ENCODE measurements at places on chromosomes 2 and 18.
A peak's percentile ranks its signal among the peaks of the same experiment; 100 is the strongest.

DNA sequence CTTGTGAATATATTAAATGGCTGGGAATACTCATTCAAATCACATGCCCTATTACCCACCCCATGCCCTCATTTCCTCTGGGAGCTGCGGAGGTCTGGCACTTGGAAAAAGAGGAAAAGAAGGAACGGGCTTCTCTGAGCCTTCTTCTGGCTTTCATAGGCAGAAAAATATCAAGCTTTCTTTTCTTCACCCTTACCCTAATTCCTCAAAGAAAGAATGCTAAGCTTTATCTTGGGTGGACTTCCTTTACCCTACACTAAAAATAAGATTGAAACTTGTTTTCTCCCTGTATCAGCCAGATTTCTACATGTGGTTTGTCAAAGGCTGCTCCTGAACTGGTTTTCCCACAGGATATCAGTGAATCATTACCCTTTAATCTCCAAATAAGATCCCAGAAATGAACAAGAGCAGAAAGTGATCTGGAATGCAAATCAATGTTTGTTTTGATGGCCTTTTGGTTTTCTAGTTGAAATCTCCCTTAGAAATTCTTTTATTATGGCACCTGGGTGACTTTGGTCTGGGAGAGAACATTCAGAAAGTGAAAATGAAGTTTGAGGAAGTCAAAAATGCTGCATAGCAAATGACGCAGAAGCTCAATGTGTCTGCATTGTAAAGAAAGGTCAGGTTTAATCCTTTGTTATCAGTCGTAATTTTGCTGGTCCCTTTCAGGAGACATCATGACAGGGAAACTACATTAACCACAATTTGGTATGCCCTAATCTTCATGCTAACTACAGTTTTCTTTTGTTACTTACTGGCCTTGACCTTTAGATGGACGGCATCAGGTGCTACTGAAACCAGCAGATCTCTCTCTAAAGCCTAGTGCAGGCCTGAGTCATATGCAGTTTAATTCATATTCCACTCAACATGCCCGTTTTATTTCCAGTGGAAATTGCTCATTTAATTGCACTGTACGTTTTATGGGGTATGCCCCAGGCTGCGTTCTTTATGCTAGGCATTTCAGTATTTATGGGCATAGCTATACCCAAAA lies 46.6 kb upstream of the HNRNPA3 start:
- no peak for DNase-seq

DNA sequence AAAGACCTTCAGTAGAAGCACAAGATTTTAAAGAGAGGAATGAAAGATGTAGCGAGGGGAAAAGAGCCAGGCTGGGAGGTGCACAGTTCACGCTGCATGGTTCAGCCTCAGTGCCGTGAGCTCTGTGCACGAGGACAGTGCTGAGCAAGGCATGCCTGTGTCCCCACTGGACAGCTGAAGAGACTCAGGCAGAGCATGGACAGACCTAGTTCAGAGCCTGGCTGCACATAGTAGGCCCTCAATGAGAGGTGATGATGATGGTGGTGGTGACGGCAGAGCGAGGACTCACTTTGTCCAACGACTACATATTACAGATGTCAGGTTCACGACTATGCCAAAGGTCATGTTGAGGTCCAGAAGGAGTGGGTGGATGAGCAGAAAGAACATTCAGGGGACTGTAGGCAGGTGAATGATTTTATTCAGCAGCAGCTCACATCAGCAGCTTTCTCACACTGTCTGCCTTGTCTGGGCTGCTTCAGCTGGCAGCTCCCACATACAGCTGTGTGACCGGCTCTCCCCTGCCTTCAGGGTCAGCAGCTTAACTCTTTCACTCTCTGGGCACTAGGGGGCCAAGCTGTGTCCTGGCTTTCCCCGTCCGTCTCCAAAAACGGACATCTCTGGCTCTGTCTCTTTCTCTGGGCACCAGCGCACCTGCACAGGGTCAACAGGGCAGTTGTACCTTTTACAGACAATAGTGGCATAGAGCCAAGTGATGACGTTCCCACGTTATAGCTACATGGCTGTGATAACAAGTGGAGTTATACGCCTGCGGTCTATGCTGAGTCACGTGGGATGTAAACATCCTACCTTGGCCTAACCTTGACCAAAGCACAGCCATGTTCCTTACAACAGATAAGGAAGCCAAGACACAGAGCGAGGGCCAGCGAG lies 128.8 kb upstream of the MSH6 start:
- DNase-seq: no peak

GRCh38 chr2:96116879-96117533 lies 635 bp upstream of the ADRA2B start:
- DNase-seq: peak; percentile 55

DNA sequence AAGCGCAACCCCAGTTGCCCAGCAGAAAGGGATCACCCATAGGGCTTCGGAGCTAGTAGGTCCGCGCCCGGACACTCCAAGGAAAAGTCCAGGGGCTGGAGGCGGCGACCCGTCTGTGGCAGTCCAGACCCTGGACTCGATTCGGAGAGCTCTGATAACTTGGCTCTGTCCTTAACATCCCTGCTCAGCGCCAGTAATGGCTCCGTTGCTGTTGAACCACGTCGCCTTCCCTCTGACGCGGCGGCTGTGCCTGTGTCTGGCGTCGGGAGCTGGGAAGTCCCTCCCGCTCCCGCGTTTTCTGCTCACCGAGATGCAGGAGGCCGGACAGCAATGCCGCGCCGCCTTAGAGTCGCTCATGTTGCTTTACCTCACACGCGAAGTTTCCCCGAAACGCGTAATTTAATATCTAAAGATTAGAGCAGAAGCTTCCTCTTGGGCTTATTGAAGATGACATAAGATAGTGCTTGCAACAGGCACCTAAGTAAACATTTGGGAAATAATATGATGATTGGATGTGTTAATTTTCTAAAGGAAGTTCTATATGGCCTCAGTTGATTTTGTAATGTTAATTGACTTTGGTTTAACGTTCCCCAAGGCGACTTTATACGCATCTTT lies 1.3 kb upstream of the ZBTB14 start:
- DNase-seq: peak; percentile 74

DNA sequence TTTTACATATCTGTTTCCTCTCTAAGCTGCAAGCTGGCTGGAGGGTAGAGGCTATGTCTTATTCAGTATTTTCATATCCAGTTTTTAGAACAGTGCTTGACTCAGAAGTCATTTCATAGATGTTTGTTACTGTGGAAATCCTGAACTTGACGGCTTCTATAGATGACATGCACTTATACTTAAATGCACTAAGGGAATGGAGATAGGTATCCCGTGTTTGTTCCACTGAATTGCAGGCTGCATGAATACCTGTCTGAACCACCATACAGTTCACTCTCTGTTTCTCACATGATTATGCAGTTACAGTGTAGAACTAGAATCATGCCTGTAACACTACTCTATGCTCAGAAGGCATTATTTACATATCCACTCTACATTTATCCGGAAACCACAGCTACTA lies 417.1 kb downstream of the MTX2 start:
- DNase-seq: no peak

GRCh38 chr2:199101487-199101886 lies 356.3 kb downstream of the SATB2 start:
- DNase-seq: no peak

- no peak for DNase-seq
Observed at GRCh38 chr18:27772081-27772480, 404.8 kb downstream of the CDH2 start.

DNA sequence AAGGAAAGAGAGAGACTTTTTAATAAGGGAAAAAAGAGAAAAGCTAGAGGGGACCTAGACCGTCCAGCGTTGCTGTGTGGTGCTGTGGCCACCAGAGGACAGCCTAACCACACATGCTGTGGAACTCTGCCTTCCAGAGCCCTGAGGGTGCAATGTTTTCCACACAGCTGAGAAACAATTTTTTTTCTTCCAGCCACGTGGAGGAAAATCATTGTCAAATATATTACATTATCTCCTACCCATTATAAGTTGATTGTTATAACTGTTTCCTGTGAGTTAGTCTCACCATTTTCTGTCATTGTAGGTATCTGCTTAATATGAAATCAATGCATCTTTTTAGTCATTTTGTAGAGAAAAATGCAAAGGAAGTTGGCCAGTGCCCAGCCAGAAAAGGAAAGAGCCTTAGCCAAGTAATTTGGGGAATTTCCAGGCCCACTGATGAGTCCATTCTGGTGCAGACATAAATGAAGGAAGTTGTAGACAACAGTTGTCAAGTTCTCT lies 5.9 kb upstream of the MRPL19 start:
- DNase-seq: peak; percentile 4

GRCh38 chr2:23497063-23497462 lies 112.1 kb downstream of the KLHL29 start:
- no peak for DNase-seq

- DNase-seq: no peak
Observed at GRCh38 chr2:43269074-43269572, 42.7 kb upstream of the ZFP36L2 start.

- no peak for DNase-seq
Observed at GRCh38 chr2:150681120-150681804, 193.8 kb upstream of the RND3 start.

DNA sequence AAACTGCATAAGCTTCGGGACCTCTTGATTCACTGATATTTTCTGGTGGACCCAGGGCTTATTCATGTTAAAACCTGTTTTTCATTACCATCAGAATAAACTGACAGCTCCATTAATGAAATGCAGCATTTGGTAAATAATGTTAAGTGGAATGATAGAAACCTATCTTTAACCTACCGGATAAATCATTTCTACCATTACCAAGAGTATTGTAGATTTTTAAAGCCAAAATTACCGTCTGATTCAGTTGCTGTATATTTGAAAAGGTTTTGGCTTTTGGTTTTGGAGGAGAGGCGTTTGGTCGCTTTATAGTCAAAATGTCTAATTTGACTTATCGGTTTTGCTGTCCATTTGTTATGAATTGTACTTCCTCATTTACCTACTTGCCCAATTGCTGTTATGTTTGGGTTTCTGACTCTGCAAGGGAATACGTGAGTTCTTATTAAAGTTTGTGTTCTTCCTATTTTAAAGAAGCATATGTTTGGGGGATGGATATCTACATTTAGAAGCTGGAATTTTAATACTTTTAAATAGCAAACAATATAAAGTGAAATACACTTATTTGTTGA lies 1.0 kb upstream of the CUL3 start:
- no peak for DNase-seq

GRCh38 chr2:38748943-38749804 lies 2.0 kb downstream of the SRSF7 start:
- DNase-seq: no peak

DNA sequence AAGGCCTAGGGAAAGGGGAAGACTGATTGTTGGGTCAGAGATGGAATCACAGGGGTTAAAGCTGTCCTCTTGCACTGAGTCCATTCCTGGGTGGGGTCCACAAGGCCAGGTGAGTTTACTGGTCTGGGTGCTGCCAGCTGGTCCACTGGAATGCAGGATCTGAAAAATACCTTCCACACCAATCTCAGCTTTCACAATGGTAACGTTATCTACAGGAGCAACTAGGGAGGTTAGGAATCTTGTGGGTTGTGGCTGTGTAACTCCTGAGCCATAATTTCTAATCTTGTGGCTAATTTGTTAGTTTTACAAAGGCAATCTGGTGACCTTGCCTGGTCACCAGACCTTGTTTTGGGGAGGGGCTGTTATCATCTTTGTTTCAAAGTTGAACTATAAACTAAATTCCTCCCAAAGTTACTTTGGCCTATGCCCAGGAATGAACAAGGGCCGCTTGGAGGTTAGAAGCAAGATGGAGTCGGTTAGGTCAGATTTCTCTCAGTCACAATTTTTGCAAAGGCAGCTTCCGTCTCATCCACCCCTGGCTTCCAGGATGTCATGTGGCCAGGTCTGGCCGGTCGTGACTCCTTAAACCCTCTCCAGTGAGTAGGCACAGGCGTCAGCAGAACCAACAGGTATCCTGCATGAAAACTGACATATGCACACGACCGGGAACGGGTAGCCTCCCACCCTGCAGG lies 123.3 kb upstream of the SH3BP4 start:
- DNase-seq: no peak

DNA sequence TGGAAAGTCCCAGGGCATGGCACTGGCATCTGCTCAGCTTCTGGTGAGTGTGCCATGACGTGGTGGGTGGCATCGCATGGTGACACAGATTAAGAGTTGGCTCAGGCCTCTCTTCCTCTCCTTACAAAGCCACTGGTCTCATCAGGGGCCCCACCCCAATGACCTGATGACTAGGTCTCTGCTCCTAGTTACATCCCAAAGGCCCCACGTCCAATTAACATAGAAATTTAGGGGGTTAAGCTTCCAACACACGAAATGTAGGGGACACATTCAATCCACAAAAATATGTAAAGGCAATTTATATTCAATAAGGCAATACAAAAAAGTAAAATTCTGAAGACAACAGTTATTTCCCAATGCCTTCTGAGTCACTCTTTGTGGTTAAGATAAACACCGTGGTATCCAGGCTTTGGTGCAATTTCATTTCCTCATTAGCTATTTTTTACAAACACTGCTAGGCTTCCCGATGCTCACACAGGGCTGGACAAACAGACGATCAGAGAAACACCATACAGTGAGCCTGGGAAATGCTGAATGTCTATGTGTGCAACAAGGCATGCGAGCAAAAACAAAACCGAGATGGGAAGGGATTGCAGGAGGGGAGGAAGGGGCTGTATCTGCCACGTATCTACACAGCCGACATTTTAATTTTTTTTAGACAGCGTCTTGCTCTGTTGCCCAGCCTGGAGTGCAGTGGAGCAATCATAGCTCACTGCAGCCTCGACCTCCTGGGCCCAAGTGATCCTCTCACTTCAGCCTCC lies 67.2 kb downstream of the MBP start:
- no peak for DNase-seq

DNA sequence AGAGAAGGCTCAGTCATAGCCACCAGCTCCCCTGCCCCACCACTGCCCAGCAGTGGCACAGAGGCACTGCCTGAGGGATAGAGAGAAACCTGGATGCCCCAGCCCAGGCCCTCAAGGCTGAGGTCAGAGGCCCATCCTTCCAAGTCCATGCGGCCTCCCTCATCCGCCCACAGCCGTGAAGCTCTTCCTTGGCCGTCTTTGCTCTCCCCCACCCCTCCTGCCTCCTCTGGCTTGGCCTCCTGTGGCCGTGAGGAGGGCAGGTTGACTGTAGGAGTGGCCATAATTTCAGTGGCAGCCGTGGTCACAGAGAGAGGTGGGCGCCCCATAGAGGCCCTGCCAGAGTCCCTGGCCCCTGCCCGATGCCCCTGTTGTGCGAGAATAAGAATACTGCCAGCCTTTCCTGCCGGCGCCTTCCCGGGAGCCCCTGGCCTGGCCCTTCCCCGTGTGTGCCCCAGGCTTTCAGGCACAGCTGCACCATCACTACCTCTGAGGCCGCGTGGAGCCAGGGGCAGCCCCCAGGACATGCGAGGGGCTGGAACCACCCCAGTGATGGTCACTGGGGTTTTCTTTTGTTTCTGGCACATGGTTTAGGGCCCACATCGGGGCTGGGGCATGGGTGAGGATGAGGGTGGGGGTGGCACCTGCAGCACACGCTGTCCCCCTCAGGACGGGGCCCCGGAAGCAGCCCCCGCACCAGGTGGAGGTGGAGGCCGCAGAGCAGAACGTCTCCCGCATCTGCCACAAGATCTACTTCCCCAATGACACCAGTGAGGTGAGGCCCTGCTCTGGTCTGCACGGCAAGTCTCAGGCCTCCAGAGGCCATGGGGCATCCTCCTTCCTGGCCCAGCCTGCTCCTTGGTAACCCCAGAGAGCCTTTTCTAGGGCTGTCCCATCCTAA lies 13.1 kb upstream of the GPR17 start:
- no peak for DNase-seq
